CD4-positive, alpha-beta T cell (primary cell): ENCODE measurements at places on chromosomes 1 and 21. TPM values are rescaled to one million over a fixed set of nuclear protein-coding genes. Genes with fewer than 3 reads are reported as not detected.

GRCh38 chr1:179818743-179819173 lies 58.8 kb downstream of the TOR1AIP2 start:
- DNase-seq = no peak

ICOSLG gene
- total RNA-seq = 22.9 TPM

DNA sequence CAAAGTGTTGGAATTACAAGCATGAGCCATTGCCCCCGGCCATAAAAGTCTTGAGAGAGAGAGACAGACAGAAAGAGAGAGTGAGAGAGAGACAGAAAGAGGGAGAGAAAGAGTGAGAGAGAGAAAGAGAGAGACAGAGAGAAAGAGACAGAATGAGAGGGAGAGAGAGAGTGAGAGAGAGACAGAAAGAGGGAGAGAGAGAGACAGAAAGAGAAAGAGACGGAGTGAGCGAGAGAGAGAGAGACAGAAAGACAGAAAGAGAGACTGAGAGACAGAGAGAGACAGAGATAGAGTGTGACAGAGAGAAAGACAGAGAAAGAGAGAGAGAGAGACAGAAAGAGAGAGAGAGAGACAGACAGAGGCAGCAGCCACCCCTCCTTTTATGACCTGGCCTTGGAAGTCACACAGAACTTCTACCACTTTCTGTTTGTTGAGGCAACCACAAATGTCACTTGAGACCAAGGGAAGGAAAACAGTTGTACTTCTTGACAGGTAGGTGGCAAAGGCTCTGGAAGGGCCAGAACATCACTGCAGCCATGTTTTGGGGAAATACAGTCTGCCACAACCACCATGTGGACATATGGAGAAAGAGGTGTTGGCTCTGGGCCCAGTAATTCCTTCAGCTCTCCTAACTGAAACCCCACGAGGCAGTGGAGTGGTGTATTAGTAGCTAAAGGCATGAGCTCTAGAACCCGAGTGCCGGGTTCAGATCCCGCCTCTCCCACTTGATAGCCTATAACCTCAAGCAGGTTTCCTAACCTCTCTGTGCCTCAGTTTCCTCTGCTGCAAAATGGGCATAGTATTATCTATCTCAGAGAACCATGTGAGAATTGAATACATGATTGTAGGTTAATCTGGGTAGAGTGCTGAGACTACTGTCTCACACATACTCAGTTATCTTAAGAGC lies 50.6 kb downstream of the TNFRSF8 start:
- no peak for DNase-seq

OR2AK2 gene
- 0.70 TPM for total RNA-seq

S100A1 gene
- total RNA-seq = not detected

HES4 gene
- total RNA-seq = 29.0 TPM

NPL gene
- 1.7 TPM for total RNA-seq

ENAH gene
- total RNA-seq = not detected

GRCh38 chr21:29800056-29800455 lies 139.7 kb downstream of the GRIK1 start:
- DNase-seq = no peak
